ENCODE measurements at places on chromosomes 3 and 15.

DNA sequence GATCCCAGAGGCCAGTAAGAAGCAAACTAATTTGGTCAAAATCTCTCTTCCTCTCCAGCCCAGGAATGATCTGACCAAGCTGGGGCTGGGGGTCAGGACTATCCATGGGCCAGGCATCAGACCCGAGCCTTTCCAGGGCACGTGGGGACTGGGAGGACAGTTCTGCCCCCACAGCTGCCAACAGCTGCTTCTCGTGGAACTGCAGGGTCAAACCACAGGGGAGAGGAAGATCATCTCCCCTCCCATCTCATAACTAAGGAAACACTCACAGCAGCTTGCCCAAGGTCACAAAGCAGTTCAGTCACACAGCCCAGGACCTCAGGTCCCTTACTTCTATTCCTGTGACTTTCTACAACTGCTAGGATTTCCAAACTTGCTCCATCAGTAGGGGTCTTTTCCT lies 47.1 kb downstream of the DAPK2 start:
- DNase-seq: no peak

GRCh38 chr3:187616307-187616972 lies 53.8 kb downstream of the SST start:
- peak; percentile 2 for DNase-seq

- DNase-seq: no peak
These were observed 135.3 kb downstream of the FEZF2 start for GRCh38 chr3:62238003-62238402.

DNA sequence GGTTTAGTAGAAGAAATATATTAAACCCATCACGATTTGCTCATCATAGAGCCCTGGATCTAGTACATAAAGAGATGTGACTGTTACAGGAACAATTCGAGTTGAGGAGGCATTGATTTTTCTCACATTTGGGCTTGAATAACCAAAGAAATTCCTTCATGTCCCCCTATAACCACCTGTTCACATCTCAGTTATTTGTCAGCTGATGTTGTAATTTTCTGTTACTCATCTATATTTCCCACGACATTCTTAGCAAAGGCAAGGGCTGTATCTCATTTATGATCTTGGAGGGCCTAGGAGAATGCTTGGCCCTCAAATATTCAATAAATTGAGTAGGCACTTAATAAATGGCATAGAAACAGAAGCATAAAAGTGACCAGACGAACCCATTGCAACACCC lies 36.4 kb upstream of the GYG1 start:
- DNase-seq: no peak

- DNase-seq: no peak
These were observed 118.9 kb upstream of the EOMES start for GRCh38 chr3:27840807-27841594.

- DNase-seq: peak; percentile 45
These were observed 672 bp downstream of the TFRC start for GRCh38 chr3:196081002-196081833.

- no peak for DNase-seq
These were observed 17.7 kb upstream of the FEM1B start for GRCh38 chr15:68259883-68260282.

DNA sequence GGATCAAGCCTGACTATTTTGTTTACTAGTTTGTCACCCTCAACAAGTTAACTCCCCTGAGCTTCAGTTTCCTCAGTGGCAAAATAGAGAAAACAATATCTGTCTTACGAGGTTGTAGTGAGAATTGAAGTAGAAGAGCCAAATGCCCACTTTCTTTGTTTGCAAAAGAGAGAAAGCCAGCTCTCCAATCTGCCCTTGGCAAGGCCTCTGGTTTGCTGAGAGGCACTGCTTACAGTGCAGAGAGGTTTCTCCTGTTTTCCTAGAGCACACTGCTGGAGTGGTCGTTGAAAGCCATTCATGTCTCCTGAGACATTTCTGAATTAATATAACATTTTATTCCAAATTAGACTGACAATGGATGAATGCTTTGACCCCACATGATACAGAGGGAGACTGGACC lies 260.5 kb upstream of the IGF1R start:
- no peak for DNase-seq

DNA sequence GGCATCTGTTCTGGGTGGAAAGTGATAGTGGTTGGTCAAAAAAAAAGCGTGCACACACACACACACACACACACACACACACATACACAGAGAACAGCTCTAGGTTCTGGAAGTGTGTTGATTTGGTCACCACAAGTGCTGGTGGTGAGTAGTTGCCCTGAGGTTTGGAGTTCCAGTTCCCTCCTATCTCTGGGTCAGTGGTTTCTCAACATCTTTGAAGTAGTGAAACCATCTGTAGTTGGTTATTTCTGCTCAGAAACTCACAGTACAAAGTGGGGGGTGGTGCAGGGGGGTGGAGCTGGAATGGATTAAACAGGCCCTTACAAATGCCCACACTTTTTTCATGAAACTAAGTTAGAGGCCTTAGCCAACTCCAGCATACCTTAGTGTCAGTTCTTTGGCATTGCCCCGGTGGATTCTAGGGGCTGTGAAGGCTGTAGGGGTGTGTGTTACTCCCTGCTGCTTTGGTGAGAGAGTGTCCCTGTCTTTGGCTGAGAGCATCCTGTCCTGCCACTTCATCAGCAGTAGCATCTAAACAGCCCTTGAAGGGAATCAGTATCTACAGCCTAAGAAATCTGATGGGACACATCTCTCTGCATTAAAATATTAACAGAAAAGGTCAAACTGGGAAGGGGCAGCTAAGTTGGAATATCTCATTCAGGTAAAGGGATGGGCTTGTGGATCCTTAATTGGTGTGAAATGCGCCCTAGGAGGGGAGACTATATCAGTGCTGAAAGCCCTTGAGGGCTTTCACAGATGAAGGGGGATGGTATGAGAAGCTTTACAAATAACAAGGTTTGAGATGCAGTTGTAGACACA lies 20.6 kb downstream of the SMAD3 start:
- DNase-seq: no peak

GRCh38 chr3:33918126-33918756 lies 119.8 kb downstream of the PDCD6IP start:
- DNase-seq: no peak

DNA sequence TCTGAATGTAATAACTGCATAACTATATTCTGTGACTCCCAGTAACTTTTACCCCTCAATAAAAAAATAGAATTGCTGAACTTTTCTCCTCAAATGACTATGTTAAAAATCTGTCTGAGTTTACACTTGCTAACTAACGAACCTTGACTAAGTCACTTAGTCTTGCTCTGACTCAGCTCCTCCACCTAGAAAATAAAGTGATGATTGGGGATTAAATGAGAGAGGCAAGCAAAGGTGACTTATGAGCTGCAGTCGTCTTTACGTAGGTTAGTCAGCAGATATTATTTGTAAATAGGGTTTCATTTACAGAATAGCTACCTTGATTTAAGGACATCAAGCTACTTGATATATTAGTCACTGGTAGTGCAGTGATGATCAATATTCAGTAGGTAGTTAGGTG lies 476.9 kb downstream of the MECOM start:
- no peak for DNase-seq

DNA sequence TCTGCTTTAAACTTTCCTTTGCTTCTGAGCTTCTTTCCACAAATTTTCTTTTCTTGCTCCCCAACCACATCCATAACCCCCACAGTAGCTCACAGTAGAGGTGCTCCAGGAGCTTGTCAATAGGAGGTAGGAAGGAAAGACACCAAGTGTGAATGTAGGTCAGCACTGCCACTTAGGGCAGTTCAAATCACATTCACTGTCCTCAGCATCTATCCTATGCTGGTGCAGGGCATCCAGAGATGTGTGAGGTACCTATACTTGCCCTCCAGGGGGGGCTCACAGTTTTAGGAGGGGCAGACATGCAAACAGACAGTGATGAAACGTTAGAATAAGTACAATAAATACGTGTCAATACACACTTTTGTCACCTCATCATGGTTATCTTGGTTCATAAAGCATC lies 1.5 kb upstream of the SPSB4 start:
- no peak for DNase-seq

DNA sequence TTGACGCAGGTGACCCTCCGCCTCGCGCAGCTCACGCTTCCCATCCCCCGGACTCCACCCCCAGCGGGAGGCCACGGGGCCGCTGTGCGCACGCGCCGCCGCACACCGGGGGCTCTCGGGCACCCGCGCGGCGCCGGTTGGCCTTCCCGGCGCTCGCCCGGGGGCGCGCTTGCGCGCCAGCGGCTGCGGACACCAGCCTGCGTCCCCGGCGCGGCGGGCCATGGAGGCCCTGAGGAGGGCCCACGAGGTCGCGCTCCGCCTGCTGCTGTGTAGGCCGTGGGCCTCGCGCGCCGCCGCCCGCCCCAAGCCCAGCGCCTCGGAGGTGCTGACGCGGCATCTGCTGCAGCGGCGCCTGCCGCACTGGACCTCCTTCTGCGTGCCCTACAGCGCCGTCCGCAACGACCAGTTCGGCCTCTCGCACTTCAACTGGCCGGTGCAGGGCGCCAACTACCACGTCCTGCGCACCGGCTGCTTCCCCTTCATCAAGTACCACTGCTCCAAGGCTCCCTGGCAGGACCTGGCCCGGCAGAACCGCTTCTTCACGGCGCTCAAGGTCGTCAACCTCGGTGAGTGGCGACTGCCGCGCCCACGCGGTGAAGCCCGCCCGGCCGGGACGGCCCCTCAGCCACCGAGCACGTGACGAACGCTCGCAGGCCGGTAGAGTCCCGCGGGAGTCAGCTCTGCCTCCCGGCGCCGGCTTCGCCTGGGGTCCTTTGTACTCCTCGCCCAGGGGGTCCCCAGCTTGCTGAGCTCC lies at the start of gene C15orf61:
Gene C15orf61, plus strand, starts transcription at position 103 of the 754 bp plus-strand sequence. Its CDS starts 118 bp downstream, at position 221.
- peak; percentile 85 for DNase-seq

GRCh38 chr15:48625126-48625525 lies 20.4 kb downstream of the FBN1 start:
- no peak for DNase-seq

DNA sequence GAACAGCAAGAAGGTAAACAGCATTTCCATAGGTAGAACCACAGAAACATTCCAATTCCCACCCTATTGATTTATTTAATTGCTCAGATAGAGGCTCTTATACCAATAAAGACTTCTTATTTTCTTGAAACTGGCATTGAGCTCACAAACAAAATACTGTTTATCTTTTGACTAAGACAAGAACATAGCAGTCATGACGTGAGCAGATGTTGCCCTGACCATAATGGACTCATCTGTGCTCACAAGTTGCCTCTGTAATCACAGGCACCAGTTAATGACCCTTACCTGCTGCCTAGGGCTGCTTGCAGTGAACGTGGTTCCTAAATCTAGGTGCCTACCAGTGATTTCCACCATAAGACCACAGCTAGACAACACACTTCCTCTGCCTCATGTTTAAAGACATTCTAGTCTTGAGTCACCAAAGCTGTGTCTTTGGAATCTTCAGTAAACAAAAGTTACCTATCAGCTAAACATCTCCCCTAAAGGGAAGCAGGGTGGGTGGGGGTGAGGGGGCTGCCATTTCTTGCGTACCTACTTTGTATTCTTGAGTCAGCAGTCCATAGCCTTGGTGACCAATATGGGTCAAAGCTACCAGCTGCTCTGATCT lies 2.1 kb downstream of the FYCO1 start:
- DNase-seq: no peak

DNA sequence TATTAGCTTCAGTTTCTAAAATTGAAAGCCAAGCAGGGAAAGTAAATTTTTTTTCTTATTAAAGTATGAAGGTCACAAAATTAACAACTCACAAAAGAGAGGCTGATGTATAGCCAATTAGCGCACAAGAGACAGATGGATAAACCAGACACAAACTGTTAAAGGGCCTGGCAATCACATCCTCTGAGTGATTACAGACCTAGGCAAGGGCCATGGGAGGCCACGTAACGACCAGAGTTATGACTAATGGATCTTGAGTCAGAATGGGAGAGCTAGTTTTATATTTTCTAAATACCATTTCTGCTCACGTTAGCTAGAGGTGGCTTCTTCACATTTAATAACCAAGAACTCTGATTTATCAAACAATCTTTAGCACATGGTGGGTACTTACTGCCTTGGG lies 17.8 kb upstream of the SCAMP5 start:
- DNase-seq: no peak

DNA sequence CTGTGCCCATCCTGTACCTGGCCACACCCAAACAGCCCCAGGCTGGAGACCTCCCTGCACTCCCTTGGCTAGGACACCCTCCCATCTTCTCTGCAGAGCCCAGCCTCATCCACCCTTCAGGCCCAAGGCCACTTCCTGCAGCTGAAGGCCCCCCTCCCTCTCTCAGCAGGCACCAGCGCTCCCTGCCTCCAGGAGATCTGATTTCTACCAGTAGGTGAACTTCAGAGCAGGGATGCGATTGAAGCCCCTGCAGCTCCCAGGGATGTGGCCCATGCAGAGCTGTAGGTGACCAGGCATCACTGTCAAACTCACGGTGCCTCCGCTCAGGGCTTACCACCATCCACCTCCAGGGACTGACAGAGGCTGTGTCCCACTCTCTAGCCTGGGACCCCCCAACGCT lies 96.3 kb downstream of the NUP210 start:
- no peak for DNase-seq

DNA sequence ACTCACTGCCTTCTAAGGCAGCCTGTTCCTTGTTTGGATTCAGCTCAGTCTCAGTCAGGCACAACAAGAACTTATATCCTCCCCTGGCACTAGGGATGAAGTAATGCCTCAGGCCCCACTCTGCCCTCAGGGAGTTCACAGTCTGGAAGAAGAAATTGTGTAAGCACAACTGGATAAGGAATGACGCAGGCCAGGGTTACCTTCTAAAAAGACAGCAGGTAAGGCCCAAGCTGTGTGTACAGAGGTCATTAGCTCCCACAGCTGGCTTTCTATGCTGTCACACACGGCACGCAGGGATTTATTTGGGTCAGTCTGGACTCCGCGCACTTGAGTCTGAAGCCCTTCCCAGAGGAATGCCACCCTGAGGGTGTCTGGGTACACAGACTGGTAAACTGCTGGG lies 82.9 kb downstream of the IQSEC1 start:
- no peak for DNase-seq

DNA sequence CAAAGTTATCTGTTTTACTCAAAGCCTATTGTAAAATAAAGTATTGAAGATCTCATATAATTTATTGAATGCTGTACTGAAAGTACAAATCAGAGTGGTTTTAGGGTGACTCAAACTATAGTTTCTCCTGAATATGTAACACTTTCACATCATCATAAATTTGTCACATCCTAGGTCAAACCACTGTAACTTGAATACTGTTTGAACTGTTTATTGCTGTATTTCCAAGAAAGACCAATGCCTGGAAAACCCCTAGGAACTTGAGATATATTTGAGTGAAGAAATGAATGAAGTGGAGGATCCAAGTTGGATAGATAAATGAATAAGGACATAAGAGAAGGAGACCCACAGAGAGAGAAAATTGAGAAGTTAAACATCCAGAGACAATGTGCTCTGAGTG lies 348.2 kb downstream of the GRM7 start:
- DNase-seq: no peak

GRCh38 chr15:63612300-63612699 lies 15.1 kb downstream of the FBXL22 start:
- no peak for DNase-seq

DNA sequence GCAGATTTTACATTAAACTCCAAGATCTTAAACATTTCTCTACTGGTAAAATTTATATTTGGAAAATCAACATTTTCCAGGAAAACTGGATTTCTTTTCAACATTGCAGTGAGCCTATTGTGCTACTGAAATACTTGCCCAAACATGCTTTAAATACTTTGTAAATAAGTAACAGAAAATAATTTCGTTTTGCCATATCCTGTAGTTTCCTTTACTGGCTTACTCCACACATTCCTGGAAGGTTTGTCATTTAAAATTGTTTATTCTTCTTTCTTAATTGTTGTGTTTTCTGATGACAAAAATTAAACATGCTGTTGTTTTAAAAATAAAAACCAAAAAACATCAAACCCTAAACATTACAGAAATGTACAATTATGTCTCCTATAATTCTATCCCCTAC lies 22.0 kb downstream of the ACAD11 start:
- DNase-seq: no peak
